ENCODE measurements at places on chromosomes 16 and 17. TPM values are rescaled to one million over a fixed set of nuclear protein-coding genes. Genes with fewer than 3 reads are reported as not detected.

The KRTAP17-1 gene
- total RNA-seq: not detected

The CHD9NB gene
- 2.4 TPM for total RNA-seq

The MT1G gene
- not detected for total RNA-seq

The SLC6A4 gene
- total RNA-seq: not detected

The DLX3 gene
- not detected for total RNA-seq

The LGALS9B gene
- total RNA-seq: not detected

The PPP1R1B gene
- not detected for total RNA-seq

The JMJD6 gene
- 45.8 TPM for total RNA-seq

The ADAP2 gene
- 2.2 TPM for total RNA-seq
